Caco-2 (cell line): ENCODE measurements at places on chromosomes 13 and 19.

GRCh38 chr13:100875392-100876043 lies 200.9 kb upstream of the TMTC4 start:
- no peak for DNase-seq

- no peak for DNase-seq
Measured at GRCh38 chr13:20473139-20473538, 52.5 kb downstream of the CRYL1 start.

DNA sequence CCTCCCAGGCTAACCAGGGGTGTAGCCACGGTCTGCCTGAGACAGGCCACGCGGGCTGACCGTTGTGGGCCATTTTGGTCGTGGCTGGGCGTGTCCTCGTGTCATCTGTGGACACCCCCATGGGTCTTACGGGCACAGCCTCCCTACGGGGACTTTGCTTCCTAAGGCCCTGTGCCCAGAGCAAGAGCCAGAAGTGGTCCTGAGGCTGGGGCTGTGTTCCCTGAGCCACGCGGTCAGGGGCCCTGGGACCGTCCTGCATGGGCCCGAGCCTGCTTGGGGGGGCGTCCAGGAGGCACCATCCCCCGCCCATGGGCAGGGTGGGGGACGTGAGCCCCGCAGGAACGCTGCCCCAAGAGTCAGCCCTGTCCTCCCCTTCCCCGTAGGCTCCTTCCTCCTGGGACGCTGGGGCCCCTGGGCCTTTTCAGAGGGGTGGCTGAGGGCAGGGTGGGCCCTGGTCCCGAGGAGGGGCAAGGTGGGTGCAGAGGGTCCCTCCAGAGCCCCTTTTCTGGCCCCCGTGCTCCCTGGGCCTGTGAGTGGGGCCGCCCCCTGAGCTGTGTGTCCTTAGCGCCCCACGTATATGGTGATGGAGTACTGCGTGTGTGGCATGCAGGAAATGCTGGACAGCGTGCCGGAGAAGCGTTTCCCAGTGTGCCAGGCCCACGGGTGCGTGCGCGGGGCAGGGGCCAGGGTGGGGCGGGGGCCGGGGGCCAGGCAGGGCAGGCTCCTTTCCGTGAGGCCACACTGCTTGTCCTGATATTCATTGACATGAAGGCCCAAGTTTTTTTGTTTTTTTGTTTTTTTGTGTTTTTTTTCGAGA lies 13.4 kb downstream of the STK11 start:
- no peak for DNase-seq

- DNase-seq, result no peak
Measured at GRCh38 chr13:20232556-20233277, 598 bp upstream of the GJB6 start.

DNA sequence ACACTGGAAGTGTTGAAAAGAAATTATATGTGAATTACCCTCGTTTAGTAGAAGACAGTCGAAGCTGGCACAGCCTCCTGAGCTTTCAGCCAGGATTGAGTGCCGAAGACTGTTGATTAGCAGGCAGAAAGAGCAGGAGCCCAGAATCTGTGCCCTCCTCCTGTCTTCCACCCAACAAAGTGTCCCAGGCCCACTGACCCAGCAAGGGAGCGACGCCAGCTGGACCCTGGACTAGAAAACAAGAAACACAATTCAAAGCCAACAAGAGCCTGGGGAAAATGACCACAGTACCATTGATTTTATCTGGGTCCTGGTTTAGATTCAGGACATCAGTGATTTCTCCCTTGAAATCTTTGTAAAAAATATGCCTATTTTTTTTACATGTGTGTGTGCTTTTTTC lies 120.7 kb downstream of the RXFP2 start:
- DNase-seq, result no peak

- no peak for DNase-seq
Measured at GRCh38 chr13:33686772-33687480, 131.0 kb upstream of the RFC3 start.

DNA sequence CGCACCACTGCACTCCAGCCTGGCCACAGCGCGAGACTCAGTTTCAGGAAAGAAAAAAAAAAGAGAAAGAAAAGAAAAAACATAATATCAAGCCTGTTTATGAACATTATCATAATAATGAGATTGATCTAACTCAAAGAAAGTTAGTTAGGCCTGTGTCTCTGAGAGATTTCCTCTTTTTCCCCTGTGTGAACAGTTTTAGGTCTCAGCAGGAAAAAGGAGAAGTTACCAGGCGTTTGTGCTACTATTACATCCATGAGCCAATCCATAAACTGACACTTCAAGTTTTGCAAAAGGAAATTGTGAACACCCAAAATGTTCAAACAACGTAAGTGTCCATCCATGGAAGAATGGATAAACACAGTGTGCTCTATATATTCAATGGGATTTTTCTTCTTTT lies 3.8 kb downstream of the TARM1 start:
- DNase-seq, result no peak

DNA sequence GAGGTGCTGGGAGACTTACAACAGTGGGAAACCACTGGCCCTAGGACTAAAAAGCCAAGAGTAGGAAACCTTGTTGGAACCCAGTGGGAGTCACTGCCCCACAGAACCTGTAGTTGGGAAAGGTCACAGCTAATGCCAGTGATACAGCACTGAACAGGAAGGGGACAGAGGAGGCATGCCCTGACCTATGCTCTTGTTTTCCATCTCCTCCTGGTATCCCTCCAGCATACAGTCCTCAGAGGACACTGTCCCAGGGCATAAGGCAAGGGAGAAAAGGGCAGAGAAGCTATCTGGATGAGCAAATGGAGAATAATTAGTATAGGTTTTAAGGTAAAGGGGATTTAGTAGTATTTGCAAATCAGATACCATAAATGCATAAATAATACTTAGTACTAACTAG lies 11.2 kb upstream of the TBC1D4 start:
- DNase-seq, result no peak

DNA sequence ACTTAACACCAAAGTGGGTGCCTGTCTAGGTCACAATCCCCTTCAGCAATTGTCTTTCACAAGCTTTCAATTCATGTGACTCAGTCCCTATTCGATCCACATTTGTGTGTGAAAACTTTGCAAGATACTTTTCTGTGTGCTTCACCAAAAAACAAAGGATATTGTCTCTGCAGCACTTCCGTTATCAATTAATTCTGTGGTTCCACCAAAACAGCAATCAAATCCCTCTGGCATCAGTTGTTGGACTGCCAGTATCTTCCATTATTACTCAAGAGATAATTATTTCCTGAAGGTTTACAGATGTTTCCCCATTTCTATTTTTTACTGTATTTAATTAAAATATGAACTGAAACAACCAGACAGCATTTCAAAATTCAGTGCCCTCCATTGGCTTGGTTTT lies 481.4 kb downstream of the SUCLA2 start:
- no peak for DNase-seq

DNA sequence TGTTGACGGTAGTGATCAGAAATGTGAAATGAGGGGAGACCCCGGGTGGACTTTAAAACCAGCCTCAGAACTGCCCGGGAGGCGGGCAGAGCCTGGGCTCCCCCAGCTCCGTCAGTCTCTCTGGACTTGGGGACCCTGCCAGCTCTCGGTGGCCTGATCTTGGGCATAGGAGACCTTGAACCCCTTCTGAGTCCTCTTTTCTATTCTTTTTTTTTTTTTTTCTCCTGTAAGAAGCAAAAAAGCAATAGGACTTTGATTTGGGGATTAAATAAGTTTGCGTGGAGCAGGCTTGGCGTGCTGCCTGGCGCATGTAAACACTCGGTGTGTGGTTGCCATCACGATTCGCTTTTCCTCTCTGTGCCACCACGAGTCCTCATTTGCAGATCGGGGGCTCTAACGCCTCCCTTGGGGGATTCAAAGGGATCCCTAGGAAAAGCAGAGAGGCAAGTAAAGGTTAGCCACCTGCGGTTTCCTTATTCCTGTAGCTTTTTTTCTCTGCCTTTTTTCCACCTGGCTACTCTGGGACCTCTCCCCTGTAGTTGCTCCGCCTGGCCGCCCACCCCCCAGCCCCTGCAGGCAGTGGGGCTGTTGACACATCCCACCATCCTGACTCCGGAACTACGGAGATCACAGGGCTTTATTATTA lies 1.3 kb downstream of the SAFB start:
- peak; percentile 19 for DNase-seq

- DNase-seq, result no peak
Measured at GRCh38 chr13:44237881-44238421, 135.7 kb upstream of the SERP2 start.

DNA sequence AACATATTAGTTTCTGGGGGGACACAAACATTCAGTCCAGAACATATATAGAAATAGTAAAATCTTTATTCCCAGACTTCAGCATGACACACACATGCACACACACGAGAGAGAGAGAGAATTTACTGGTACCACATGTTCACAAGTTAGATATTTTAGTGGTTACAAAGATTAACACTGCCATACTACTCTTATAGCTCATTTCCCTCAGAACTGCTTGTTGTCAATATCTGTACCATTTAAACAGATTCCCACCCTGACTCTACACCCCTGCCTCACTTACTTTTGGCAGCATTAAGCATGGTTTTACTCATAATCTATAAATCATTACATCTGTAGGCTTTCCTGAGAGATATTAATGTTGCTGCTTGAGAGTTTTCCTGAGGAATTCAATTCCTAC lies 524.7 kb upstream of the HTR2A start:
- DNase-seq, result no peak

GRCh38 chr13:56400774-56401173 lies 739.9 kb upstream of the PRR20A start:
- DNase-seq, result no peak

DNA sequence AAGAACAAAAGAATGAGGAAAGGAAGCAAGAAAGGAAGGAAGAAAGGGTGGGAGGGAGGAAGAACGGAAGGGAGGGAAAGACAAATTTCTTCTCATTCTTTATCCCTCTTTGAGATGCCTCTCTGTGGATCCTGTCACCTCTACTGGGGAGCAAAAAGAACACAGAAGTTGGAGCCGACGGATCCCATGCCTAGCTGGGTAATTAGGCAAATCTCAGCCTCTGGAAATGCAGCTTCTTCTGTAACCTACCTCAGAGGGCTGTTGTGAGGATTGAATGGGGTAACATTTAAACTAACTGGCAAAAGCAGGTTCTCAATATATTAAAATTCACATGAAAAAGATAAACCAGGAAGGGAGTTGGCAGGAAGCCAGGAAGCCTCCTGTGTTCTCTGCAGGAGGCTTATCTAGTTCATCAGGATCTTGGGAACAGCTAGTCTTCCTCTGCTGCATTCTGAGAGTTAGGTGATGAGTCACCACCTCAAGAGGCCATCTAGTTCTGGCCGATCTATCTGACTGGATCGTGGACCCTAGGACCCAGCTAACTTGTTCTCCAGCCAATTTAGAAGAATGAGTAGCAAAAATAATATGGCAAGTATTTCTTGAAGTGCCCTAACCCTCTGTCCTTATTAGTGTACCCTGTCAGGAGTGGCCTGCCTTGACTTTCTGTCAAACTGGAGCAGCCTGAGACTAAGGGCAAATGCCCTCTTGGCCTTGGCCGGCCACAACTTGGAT lies 15.2 kb upstream of the CPB2 start:
- no peak for DNase-seq

DNA sequence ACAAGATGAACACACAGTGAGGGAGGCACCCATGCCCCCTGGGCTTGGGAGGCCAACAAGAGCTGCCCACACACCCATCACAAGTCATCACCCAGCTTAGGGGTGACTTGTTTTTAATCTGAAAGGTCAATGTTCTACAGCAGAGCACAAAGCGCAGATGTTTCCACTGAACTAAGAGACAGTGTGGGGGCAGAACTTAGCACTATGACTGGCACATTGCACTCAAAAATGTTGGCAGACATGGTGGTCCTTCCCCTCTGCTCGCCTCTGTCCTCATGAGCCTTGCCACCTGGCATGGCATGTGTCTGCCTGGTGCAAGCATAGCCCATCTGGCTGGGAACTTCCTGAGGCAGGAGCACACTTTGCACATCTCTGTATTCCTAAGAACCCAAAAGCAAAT lies 81.4 kb upstream of the ZNF98 start:
- DNase-seq, result no peak

GRCh38 chr19:15432629-15433518 lies 14.1 kb upstream of the AKAP8L start:
- DNase-seq, result peak; percentile 90

DNA sequence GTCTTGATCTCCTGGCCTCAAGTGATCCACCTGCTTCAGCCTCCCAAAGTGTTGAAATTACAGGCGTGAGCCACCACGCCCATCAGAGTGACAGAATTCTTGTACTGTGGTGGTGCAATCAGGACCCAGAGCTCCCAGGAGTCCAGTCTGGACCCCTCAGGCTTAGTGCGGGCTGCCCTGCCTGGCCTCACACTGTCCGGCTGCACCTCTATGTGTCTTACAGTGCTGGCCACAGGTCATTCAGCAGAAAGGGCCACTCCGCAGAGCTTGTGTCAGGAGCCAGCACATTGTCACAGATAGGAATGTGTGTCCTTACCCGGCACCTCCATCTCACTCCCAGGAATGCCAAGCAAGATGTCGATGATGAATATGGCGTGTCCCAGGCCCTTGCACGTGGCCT lies 49.2 kb downstream of the SMARCA4 start:
- no peak for DNase-seq

- DNase-seq, result peak; percentile 100
Measured at GRCh38 chr19:18522124-18522861, 423 bp upstream of the ELL start.

- peak; percentile 59 for DNase-seq
Measured at GRCh38 chr19:21210037-21210621, 68.3 kb downstream of the ZNF431 start.

DNA sequence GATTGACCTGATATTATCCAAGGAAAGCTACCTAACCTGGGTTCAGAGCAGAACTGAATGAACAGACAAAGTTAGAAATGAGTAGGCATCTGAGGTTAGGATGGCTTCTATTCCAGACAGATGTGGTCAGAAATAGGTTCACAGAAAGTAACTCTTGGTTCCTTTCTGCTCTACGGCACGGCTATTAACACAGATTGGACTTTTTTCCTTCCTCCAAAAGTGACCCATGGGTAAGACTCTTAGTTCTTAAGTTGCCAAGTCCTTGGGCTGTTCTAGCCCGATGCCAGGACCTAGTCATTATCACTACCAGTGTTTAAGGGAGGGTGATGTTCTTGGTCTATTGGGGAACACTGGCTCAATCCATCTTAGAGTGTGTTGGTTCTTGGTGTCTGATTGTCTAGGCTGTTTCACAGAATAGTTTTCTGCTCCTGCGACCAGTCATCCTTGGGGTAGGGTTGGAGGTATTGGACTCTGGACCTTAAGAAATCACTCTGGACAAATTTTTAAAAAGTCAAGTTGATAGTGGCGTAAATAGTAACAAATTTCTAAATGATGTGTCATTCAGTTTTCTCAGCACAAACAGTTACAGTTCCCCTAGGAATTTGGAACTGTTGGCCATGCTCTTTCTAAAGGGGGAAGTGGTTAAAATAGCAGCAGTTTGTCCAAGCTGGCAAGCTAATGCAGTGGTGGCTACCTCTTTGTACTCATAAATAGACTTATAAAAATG lies 60.1 kb upstream of the MYCBP2 start:
- DNase-seq, result no peak

GRCh38 chr19:41933693-41934426 lies 5.6 kb upstream of the ERFL start:
- DNase-seq, result no peak

DNA sequence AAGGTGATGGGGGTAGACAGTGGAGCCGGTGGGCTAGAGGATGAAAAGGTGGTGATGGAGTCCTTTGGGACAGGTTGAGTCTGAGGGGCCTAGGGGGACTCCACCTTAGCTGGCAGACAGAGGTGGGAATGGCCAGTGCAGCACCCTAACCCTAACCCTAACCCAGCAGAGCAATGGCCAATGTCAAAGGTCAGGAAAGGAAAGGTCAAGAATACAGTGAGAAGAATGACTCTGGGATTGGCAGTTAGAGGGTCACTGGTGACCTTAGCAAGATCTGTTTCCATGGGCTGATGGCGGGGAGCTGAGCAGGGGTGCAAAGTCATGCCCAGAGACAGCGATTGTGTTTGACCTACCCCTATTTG lies 16.6 kb downstream of the GNA15 start:
- DNase-seq, result no peak

GRCh38 chr13:33994826-33995502 lies 177.0 kb downstream of the RFC3 start:
- no peak for DNase-seq
